ENCODE measurements at places on chromosomes 1 and 21.
A peak's percentile ranks its signal among the peaks of the same experiment; 100 is the strongest.

DNA sequence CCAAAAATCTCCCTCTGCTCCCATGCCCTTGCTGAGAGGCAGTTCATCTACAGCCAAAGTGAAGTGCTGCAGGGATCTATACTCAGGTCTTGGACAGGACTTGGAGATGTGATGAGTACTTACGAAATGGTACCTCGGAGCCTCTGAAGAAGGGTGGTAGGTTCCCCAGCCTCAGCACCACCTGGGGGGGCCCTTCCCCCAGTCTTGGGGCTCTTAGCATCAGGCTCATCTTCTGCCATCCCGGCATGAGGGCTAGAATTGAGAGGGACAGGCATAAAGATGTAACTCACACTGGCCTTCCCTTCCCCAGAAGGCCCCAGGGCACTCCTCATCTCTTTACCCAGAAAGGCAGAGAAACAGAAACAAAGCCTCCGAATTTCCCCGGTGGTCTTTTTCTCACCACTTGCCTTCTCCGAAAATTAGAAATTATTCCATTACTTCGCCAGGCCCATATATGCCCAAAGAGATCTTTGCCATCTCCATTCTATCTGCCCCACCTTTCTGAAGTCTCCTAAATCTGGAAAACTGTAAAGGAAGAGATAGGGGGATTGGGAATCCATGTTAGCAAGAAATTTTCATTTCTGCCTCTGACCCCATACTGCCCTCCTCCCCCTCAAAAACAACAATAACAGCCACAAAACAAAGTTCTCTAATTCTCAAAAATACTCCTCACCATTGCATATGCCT is 827 bp downstream of the RFX5 start:
- DNase-seq: no peak

DNA sequence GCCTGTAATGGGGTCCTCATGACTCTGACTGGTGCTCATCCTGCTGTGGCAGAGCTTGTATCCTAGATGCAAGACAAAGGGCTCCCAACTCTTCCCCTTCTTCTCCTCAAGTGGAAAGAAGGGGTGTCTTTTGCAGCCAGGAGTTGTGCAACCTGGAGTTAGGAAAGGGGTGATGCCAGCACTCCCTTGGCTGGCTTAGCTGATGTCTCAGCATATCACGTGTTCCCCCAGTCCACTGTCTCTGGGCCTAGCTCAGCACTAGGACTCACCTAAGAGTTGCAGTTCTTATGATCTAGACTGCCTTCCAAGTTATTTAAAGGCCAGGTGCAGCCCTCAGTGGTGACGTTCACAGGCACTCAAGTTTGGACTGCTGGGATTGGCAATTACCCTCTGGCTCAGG is 146.2 kb upstream of the GORAB start:
- no peak for DNase-seq

DNA sequence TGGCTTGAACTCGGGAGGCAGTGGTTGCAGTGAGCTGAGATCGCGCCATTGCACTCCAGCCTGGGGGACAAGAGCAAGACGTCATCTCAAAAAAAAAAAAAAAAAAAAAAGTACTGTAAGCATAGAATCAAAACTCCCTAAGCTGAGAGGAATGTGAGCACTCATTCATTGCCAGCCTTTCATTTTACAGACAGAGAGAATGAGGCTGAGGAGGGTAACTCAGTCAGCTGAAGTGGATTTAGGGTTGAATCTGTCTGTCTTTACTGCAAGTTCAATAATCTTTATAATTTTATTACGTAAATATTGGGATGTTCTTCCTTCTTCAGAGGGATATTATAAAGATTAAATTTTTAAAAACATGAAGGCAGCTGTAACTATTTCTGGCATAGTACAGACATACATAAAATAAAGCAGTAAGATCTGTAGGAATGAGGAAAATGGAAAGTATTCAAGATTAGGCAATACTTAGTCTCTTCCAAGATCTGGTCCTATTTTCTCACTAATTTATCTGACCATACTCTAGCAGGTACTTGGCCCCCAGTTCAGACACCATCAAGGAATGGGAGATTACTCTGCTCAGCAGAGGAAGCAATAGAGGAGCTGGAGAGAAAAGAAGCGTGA is 24.1 kb upstream of the MNDA start:
- no peak for DNase-seq

DNA sequence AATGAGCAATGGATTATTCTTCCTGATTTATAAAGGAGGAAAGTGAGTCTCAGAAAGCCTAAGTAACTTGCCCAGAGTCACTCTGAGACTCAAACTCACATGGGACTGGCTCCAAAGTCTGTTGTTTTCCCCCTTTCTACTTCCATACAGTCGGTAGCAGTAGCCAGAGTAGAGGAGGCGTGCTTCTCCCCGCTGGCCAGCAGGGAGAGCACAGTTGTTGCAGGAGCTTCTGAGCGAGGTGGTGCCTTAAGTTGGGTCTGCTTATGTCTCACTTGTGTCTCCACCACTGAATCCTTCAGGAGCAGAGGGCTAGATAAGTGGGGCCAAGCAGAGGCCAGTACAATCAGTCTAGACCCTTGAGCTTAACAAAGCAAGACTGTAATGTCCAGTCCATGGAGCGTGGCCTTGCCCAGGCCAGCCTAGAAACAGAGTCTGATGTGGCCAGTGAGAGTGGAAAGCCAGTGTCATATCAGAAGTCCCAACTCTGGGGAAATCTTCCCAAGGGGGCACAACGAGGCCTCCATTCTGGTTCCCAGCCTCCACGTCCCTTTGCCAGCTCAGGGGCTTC is 181.9 kb downstream of the ZSCAN20 start:
- no peak for DNase-seq

DNA sequence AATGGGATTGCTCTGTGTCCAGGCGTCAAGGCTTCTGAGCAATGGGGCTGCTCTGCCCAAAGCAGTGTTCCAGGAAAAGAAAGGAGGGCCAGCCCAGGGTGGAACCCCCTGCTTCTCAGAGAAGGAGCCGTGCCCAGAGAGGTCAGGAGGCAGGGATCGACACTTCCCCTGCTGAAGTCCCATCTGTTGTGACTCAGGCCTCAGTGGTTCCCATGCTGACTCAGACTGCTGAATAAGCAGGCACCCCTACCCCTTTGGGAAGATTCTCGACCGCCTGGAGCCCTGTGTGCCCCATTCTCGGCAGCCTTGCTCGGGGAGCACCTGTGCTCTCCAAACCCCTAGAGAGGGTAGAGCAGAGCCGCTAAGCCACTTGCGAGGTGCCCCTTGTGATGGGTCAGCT is 23.9 kb downstream of the PKP1 start:
- no peak for DNase-seq

GRCh38 chr1:171860696-171861095 is 19.4 kb downstream of the DNM3 start:
- no peak for DNase-seq

GRCh38 chr1:206716870-206717673 is 32.4 kb downstream of the MAPKAPK2 start:
- no peak for DNase-seq

DNA sequence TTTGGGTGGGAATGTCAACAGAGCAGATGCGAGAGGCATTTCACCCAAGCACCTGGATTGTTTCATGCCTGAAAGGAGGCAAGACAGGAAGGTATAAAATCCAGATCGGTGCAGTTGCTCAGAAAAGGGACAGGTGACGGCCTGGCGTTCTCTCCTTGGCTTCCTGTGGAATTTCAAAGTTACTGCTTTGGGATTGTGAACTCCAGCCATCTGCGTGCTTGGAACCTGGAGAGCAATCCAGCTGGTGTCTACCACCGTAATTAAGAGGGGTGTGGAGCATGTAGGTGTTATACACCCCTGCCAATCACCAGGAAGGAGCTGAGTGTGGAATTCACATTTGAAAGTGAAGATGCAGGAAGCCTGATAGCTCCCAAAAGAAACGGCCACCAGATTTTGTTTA is 286.1 kb downstream of the KIF26B start:
- DNase-seq: no peak

GRCh38 chr1:234871039-234871709 is 257.5 kb downstream of the TOMM20 start:
- no peak for DNase-seq

- no peak for DNase-seq
These were observed 67.5 kb downstream of the PLA2G4A start for GRCh38 chr1:186896211-186896610.

DNA sequence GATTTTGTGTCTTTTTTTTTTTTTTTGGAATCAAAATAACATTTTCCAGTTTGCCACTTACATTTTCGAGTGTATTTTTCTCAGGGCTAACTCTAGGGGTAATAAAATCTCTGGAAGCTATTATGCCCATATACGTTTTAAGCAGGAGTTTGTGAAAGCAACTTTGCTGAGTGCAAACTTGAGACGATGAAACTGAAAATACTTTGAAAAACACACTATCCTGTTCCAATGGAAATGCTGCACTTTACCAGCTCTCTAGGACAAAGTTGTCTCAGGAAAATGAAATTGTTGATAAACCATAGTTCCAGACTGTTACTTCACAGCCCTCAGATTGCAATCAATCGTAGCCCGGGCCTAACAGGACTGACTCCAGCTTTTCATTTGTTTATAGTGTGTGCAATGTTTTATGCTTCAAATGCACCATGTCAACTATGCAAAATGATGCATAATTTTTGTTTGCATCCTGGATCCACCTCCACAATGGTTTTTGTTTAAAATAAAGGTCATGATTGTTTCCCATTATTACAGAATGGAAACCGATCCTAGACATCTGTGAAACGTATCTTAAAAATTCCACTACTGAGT is 220.6 kb upstream of the PKN2 start:
- no peak for DNase-seq

DNA sequence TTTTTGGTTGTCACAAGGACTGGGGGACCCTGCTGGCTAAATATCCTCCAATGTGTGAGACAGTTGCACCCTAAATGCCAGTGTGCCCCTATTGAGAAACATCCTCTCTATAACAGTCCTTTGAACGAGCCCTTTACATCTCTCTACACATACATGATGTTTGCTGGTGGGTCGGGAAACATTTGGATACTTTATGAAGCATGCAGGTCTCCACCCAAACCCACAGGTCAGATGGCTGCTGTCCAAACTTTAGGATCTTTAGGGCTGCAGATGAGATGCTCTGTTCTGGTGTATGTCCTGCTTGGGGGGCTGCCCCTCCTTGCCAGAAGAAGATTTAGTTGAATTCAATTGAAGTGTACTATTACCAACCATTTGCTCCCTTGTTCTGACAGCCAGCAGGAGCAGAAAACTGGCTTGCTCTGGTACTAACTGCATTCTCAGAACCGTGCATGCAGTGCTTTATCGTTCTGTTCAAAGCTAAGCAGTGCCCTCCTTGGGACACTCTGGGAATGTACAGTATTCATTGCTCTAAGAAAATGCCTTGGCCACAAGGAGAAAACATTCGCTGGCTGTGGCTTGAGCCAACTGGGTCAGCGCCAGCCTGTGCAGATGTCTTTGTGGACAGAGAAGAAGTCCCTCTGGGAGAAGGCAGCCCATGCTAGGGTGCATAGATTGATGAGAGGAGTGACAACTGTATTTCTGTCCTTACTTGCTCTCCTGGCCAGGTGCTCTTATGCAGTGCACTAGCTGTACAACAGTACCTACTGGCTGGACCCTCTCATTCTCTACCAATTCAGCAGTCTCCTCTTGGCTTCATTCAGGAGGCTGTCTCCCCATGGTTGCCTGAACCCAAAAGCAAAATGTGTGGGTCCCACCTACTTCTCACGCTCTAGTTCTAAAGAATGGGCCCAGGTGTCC is 61.4 kb upstream of the DIRAS3 start:
- peak; percentile 86 for DNase-seq

DNA sequence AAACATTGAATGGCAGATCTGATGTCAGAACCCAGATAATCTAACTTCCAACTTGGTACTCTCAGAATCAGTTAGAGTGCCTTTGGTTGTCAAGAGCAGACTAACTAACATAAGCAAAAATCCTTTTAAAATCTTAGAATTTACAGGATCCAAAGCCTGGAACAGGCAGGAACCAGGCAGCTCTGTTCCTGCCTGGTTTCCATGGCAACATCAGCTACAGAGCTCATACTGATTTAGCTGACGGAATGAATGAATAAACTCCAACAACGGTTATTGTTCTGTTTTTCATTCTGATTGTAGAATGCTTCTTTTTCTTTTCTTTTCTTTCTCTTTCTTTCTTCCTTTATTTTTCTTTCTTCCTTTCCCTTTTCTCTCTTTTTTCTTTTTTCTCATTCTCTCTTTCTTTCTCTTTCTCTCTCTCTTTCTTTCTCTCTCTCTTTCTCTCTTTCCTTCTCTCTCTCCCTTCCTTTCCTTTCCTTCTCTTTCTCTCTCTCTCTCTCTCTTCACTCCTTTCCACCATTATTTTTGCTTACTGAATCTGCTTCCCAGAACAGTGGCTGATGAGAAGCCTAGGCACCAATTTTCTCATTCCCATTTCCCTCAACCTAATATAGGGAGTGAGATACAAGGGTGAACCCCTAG is 121.6 kb downstream of the RGS7 start:
- no peak for DNase-seq

DNA sequence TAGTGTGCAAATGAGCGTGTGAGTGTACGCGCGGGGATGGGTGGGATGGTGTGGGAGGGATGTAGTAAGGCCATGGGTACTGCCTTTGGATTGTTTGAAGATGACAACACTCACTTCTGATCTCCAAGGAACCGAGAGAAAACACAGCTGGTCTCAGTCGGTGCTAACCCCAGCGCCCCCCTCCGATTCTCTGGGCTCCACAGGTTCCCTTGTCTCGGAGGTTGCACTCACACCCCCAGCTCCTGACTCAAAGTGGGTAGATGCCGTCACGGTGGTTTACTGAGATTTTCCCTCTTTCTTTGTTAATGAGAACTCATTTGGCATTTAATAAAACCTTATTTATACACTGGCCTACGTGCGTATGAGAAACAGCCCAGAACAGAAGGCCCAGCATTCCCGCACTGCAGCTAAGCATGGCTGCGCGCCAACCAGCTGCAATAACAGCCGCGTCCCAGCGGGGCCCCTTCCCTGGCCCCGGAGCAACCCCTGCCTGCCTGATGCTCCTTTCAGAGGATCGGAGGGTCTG is 25.8 kb downstream of the ABCA4 start:
- DNase-seq: peak; percentile 94

- no peak for DNase-seq
These were observed 64.8 kb downstream of the MORN1 start for GRCh38 chr1:2326524-2326923.

- no peak for DNase-seq
These were observed 269.4 kb downstream of the AMY1C start for GRCh38 chr1:104018922-104019674.

GRCh38 chr1:77279929-77280328 is 1.9 kb upstream of the AK5 start:
- no peak for DNase-seq

DNA sequence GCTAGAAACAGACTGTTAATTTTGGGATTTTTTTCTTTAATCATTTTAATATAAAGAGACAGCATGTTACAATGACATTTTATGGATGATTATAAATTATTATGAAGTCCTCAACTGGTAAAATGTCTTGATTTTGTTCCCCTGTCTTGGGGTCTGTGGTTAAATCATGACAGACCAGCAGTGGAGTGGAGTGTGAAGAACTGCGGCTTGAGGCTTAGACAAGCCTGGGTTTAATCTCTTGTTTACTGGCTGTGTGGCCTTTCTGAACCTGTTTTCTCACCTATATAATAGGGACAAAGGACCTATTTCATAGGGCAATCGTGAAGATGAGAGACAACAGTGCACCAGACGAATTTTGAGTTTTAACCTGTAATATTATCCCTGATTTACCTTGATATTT is 1.8 kb upstream of the UMODL1 start:
- no peak for DNase-seq

GRCh38 chr1:72433591-72433990 is 151.3 kb upstream of the NEGR1 start:
- DNase-seq: no peak

All from Right ventricle myocardium superior (tissue), 1 donor.